ENCODE measurements at places on chromosomes 16 and 17.

GRCh38 chr16:79083508-79084299, 516.8 kb downstream of the MAF start:
- DNase-seq, result no peak

- DNase-seq, result no peak
Observed at GRCh38 chr17:57714665-57715180, 30.4 kb downstream of the CCDC182 start.

GRCh38 chr17:27442702-27443101, 13.5 kb upstream of the KSR1 start:
- DNase-seq, result no peak

- no peak for DNase-seq
Observed at GRCh38 chr16:27511657-27512448, 37.9 kb downstream of the GTF3C1 start.

DNA sequence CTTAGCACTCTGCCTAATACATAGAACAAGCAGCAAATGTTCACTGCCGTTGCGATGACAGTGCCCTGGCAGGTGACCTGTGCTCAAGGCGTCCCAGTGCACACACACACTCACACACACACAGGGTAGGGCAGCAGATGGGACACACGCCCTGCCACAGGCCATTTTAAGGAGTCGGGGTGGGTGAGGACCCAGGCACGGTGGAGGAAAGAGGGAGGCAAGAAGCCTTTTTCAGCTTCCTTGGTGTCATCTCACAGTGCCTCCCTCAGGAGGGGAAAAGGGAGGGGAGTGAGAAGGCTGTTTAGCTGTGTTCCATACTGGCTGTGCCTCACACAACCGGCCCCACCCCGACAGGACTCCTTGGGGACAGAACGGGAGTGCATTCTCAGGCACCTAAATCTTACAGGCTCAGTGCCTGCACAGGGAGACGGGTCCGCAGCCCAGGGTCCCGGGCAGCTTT, 1.5 kb downstream of the PITPNM3 start:
- DNase-seq, result no peak

GRCh38 chr17:19928299-19928698, 49.3 kb downstream of the AKAP10 start:
- no peak for DNase-seq

GRCh38 chr17:47791025-47791424, 30.6 kb downstream of the OSBPL7 start:
- DNase-seq, result no peak

- DNase-seq, result no peak
Observed at GRCh38 chr16:81485824-81486539, 41.4 kb downstream of the CMIP start.

- DNase-seq, result no peak
Observed at GRCh38 chr16:87040169-87041117, 276.7 kb downstream of the C16orf95 start.

- no peak for DNase-seq
Observed at GRCh38 chr16:24729951-24730815, 732 bp downstream of the TNRC6A start.

- DNase-seq, result no peak
Observed at GRCh38 chr16:47358816-47359215, 102.0 kb downstream of the ITFG1 start.

GRCh38 chr17:78993981-78994671, 14.4 kb upstream of the LGALS3BP start:
- no peak for DNase-seq

DNA sequence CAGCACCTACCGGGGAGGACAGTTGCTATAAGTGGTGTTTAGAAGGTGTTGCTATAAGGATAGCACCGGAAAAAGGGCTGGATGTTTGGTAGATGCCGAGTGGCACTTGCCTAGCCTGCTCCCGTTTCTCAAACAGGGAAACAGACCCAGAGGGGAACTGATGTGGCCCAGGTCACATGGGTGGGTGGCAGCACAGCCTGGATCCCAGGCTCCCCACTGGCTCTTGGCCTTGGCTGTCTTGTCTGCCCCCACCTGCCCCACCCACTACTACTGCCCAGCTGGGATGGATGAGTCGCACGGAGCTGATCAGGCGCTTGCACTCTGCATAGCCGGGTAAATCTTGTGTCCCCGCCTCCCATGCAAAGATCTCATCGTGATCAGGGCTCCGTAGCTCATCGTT, 7.2 kb downstream of the SMTNL2 start:
- DNase-seq, result no peak

- no peak for DNase-seq
Observed at GRCh38 chr17:31511195-31511578, 119.7 kb downstream of the RAB11FIP4 start.

DNA sequence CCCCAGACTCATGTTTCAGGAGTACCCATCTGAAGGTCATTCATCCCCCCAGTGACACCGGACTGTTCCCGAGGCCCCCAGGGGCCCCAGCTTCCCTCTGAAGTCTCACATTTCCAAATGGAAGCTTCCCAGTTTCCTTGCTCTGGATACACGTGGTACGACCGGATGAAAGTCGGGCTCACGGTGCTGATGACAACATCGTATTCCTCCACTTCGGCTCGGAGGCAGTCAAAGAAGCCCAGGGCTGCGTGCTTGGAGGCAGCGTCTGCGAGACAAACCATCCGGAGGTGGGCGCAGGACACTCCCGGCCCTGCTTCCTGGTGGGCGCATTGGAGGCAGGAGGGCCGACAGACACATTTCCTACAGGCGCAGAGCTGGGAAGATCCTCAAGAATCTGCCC, 18.7 kb downstream of the DHRS7C start:
- DNase-seq, result no peak
